ENCODE measurements at places on chromosomes 3 and 15. TPM values are rescaled to one million over a fixed set of nuclear protein-coding genes. Genes with fewer than 3 reads are reported as not detected.

DNA sequence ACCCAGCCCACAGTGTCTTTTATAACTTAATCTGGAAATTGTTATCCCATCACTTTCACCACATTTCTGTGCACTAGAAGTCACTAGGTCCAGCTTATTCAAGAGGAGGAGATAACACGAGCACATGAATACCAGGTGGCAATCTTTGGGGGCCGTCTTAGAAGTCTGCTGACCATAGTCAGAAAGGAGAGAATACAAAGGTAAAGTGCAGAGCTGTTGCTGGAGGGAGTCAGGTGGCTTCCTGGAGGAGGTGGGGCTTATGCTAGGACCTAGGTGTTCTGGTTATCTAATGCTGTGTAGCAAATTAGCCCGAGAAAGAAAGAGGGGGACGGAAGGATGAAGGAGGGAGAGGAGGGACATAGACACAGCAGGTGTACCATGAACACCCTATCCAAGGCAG, 46.5 kb downstream of the SLC6A20 start:
- H3K4me1 ChIP-seq, result no peaks in the 10 kb centered on the region
- no peak for DNase-seq
- H3K4me3 ChIP-seq, result no peak overlapping the region

DNA sequence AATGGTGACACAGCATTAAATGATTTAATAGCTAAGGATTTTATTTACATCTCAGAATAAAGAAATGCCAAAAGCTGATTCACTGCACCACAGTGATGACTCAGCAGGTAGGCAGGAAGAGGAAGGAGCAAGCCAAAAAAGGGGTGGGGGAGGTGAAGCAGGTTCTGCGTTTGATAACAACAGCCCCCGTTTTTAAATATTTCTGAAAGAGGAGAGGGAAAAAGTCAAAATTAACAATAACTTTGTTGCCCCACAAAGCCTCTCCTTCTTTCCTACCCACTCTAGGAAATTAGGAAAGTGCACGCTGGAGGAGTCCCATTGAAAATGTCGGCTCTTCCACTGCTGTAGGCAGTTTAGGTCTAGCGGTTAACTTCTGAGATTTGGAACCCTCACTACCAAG, 9.9 kb upstream of the CCDC54 start:
- H3K4me1 ChIP-seq, result no peaks in the 10 kb centered on the region
- no peaks in the 10 kb centered on the region for H3K36me3 ChIP-seq
- H3K27ac ChIP-seq, result no peak overlapping the region
- DNase-seq, result no peak
- H3K4me3 ChIP-seq, result no peak overlapping the region
- H3K27me3 ChIP-seq, result no peaks in the 10 kb centered on the region

GRCh38 chr3:12870942-12871341, 29.6 kb upstream of the RPL32 start:
- no peaks in the 10 kb centered on the region for H3K36me3 ChIP-seq
- H3K27me3 ChIP-seq, result no peaks in the 10 kb centered on the region
- H3K4me3 ChIP-seq, result no peak overlapping the region
- no peak overlapping the region for H3K27ac ChIP-seq
- DNase-seq, result no peak
- H3K4me1 ChIP-seq, result no peaks in the 10 kb centered on the region

- H3K4me1 ChIP-seq, result peaks cover 4% of the 10 kb centered on the region
- no peaks in the 10 kb centered on the region for H3K36me3 ChIP-seq
- H3K4me3 ChIP-seq, result peak overlapping the region; percentile 80
- peak overlapping the region; percentile 27 for H3K27ac ChIP-seq
Measured at GRCh38 chr3:33658991-33659848, 58.8 kb downstream of the CLASP2 start.

DNA sequence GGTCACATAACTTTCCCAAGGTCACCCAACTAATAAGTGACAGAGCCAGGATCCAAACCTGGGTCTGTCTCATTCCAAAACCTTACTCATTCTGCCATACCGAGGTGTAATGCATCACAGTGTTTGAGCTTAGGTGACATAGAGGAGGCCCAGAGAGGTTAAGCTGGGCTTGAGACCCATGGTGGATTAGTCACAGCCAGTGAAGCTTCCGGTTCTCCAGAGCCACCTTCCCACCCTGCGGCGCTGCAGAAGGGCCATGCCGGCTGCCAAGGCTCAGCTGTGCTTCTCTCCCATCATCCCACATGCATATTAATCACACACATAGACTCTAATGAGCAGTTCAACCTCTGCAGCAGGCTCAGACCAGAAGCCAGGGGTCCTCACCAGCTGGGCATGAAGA, 42.2 kb downstream of the SPSB4 start:
- H3K4me3 ChIP-seq, result no peak overlapping the region
- H3K36me3 ChIP-seq, result no peaks in the 10 kb centered on the region
- H3K27ac ChIP-seq, result no peak overlapping the region
- H3K4me1 ChIP-seq, result peaks cover 3% of the 10 kb centered on the region
- DNase-seq, result no peak
- no peaks in the 10 kb centered on the region for H3K27me3 ChIP-seq

GRCh38 chr3:35746492-35746891, 107.2 kb downstream of the ARPP21 start:
- no peaks in the 10 kb centered on the region for H3K27me3 ChIP-seq
- no peak overlapping the region for H3K4me3 ChIP-seq
- no peaks in the 10 kb centered on the region for H3K4me1 ChIP-seq

DNA sequence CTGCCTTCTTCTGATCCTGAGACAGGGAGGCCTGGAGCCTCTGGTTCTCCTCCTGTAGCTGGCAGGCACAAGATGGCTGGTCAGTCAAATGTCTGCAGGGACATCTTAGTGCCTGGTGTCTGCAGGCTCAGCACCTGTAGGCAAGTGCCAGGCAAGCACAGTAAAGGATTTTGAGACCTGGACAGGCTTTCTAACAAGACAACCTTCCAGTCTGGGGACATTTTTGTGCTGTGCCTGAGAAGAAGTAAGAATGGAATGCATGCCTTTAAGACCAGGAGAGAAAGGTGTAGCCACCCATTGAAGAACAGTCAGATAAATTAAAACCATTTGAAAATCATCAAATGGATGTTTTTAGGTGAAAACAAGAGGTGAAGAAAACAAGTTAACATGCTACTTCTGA, 31.2 kb downstream of the DZIP1L start:
- no peak overlapping the region for H3K4me3 ChIP-seq
- H3K27ac ChIP-seq, result no peak overlapping the region
- H3K27me3 ChIP-seq, result no peaks in the 10 kb centered on the region
- peaks cover 20% of the 10 kb centered on the region for H3K36me3 ChIP-seq

DNA sequence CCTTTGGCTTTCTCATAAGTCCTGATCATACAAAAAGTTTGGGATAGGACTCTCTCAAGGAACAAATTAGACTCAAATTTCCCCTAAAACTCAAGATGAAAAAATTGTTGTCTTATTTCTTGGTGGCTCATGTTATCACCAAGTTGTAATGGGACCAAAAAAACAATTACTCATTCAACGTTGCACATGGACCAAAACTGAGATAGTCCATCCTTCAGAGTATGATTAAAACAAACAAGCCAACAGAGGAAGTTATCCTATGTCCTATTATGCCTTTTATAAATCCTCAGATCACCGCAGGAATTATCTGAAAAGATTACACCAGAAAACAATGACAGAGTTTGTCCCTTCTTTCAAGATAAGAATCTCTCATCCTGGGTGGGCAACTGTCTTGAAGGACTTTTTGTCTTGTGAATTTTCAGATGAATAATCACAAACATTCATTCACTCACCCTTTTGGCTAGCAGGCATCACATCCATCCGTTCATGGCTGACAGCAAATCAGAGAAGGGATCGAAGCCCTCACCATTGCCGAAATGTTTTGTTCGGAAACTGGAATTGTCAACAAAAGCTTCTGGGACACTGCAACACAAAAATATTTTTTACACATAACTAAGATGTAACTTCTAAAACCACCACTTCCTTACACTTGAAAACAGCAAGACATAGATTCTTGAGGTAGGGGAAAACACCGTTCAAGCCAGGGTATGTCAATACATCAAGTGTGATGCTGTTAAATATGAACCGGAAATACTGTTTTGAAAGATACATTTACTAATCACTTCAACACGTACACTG, 90.4 kb downstream of the FOXP1 start:
- H3K27me3 ChIP-seq, result no peaks in the 10 kb centered on the region
- H3K36me3 ChIP-seq, result no peaks in the 10 kb centered on the region
- peaks cover 8% of the 10 kb centered on the region for H3K4me1 ChIP-seq
- no peak for DNase-seq
- no peak overlapping the region for H3K4me3 ChIP-seq

- no peaks in the 10 kb centered on the region for H3K4me1 ChIP-seq
- H3K27me3 ChIP-seq, result no peaks in the 10 kb centered on the region
- no peaks in the 10 kb centered on the region for H3K36me3 ChIP-seq
Measured at GRCh38 chr3:19920401-19921080, 13.5 kb downstream of the EFHB start.

OIP5 gene
- total RNA-seq, result 0.94 TPM

CELSR3 gene
- total RNA-seq, result 2.0 TPM

YEATS2 gene
- 20.5 TPM for total RNA-seq

FHIT gene
- total RNA-seq, result 20.2 TPM

CKMT1A gene
- 15.1 TPM for total RNA-seq

RLBP1 gene
- total RNA-seq, result not detected

DNAH12 gene
- total RNA-seq, result 0.38 TPM
